ENCODE measurements at places on chromosomes 13 and 19.

GRCh38 chr19:50497022-50497405, 14.0 kb downstream of the JOSD2 start:
- no peak for DNase-seq

GRCh38 chr19:501646-502045, 5.4 kb downstream of the MADCAM1 start:
- no peak for DNase-seq

- no peak for DNase-seq
These were observed 643.9 kb downstream of the DIAPH3 start for GRCh38 chr13:59519819-59520218.

DNA sequence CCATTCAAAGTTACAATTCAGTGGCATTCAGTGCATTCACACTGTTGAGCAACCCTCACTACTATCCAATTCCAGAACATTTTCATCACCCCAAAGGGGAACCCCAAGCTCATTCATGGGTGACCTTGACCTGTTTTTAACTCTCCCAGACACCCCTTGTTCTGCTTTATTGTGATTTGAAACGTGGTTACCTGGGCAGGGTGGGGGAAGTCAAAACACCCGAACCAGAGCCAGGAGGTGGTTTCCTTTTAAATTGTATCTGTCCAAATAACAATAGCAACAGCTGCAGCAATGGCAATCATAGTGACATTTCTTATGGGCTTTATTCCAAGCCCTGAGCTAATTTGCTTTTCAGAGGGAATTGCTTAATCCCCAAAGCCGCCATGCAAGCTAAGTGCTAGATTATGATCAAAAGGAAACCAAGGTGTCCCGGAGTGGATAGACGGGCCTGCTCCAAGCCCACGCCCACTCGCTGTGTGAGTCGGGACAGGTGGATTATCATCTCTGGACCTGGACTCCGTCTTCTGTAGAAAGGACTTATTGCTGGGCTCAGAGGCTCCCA, 6.1 kb downstream of the PTGIR start:
- no peak for DNase-seq

DNA sequence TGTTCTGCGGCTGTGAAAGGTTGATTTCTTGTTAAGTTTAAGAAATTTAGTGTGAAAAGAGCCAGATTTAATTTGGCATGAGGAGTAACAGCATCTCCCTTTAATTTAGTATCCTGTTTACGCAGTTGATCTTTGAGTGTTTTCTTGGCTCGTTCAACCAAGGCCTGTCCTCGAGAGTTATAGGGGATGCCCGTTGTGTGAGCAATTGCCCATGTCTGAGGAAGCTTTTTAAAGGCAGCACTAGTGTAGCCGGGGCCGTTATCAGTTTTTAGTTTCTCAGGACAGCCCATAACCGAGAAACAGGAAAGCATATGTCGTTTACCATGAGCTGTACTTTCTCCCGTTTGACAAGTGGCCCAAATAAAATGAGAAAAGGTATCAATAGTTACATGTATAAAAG, 47.5 kb upstream of the ZNF43 start:
- no peak for DNase-seq

GRCh38 chr19:1651568-1652291, 685 bp downstream of the TCF3 start:
- peak; percentile 52 for DNase-seq

GRCh38 chr19:31678421-31678820, 329.2 kb upstream of the TSHZ3 start:
- no peak for DNase-seq

DNA sequence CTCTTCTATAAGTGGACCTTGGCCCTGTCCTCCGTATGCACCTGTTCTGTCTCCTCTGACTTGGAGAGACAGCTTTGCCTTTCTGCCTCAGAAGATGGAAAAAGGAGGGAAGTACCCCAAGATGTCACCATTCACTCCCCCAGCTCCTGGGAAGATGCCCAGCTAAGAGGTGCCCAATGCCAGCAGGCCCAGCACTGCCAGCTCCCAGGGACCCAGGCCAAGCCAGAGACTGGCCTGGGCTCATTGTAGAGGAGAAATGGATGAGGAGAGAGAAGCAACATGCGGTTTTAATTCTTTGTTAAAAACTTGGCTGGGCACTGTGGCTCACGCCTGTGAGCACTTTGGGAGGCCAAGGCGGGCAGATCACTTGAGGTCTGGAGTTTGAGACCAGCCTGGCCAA, 111.5 kb upstream of the ZNF507 start:
- no peak for DNase-seq

- DNase-seq = no peak
These were observed 2.2 kb downstream of the TJP3 start for GRCh38 chr19:3710265-3710812.

GRCh38 chr13:109784590-109785140, 1.7 kb downstream of the IRS2 start:
- DNase-seq = peak; percentile 56

DNA sequence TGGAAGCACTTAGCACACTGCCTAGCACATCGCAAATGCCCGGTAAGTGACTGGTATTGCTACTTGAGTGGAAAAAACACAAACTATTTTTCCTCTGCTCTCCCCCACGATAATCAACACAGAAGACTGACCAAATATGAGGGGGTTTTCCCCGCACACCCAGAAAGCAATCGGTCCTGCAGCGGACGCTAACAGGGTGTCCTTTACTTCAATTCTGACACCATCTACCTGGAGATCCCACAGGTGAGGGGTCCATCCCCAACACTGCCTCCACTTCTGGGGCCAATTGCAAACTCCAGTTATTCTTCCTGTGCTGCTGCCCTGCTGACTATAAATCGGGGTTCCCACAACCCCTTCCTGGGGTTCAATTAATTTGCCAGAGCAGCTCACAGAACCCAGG, 26.2 kb upstream of the PLEKHF1 start:
- no peak for DNase-seq

GRCh38 chr13:24564881-24565280, 52.3 kb upstream of the PARP4 start:
- no peak for DNase-seq

DNA sequence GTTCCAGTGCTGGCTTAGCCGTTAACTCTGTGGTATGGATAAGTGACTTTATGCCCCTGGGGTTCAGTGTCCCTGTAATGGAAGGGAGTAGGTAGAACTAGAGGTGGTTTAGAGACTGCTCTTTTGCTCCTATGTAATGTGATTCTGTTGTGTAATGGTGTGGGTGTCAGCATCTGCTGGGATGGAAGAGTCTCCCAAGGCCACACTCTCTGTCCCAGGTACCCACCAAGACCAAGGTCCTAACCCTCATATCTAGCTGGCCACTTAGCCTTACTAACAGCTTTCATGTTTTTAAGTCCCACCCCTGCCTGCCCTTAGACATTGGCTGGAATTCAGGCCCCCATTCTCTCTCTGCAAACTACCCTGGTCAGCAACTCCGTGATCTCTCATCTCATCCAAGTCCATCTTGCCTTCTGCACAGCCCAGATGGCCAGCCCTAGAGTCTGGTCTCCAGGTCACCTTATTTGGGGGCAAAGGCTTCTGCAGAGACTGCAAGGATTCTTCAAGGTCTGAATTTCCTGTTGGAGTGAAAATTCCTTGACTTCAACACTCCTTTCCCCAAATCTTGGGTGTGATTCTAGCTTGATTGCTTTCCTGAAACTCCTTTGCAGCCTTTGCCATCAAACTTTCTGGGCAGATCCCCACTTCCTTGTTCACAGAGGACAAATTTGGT, 48.4 kb downstream of the SERP2 start:
- DNase-seq = no peak

DNA sequence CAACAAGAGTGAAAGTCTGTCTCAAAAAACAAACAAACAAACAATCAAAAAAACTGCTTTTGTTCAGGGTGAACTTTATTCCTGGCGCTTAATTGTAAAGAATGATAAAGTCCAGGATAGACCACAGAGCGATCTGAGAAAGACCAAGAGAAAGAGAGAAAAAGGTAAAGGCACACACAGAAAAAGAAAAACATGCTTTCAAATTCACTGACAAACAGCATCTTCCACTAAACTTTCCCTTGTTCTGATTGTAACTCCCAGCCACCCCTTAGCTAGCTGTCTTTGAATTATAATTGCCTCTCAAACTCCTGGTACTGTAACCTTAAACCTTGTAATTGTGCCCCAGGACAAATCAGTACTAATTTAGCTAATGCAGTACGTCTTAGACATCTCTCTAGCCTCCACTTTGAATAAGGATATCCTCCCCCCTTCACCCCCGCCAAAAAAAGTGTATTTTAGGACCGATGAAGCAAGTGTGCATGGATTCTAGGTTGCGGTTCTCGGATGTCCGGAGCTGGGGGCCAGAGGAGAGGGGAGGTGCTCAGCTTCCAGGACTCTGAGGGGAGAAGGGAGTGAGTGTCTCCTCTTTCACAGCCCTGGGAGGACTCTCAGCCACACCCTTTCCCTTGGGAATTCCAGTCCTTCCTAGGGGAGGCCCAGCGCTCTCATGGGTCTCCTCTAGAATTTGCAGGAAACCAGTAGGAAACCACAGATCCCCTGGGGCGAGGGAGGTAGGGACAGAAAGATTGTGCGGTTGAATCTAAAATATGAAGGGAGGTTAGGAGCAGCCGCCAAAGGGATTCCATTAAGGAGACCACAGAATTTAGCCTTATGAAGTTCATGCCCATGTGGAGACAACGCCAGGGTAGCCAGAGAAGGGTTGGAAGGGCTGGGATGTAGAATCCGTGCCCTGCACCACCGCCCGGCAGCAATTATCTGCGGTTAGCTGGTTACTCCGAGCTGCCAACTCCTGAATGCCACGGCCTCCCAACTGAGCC, 19.7 kb downstream of the ZNF536 start:
- no peak for DNase-seq

DNA sequence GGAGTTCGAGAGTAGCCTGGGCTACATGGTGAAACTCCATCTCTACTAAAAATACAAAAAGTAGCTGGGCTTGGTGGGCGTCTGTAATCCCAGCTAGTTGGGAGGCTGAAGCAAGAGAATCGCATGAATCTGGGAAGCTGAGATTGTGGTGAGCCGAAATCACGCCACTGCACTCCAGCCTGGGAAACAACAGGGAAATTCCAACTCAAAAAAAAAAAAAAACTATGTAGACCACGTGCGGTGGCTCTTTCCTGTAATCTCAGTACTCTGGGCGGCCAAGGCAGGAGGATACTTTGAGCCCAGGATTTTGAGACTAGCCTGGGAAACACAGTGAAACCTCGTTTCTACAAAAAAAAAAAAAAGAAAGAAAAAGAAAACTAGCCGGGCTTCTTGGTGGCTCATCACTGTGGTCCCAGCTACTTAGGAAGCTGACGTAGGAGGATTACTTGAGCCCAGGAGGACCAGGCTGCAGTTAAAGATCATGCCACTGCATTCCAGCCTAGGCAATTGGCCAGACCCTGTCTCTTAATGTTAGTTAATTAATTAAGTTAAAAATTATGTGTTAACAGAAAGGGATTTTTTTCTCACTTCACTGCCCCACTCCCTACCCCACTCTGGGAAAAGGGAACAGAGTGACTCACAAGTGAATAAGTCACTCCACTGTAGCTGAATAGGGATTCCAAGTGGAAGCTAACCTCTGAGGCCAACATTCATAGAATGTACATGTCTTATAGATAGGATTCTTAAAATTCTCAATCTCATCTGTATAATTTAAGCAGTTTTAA, 2.2 kb downstream of the ZNF83 start:
- DNase-seq = no peak

- DNase-seq = no peak
These were observed 485.2 kb downstream of the ZNF536 start for GRCh38 chr19:30857388-30857787.

- peak; percentile 79 for DNase-seq
These were observed 21.0 kb downstream of the TNFSF9 start for GRCh38 chr19:6551607-6552450.

GRCh38 chr13:66888698-66889097, 341.4 kb downstream of the PCDH9 start:
- DNase-seq = no peak

- DNase-seq = no peak
These were observed 6.4 kb downstream of the LYL1 start for GRCh38 chr19:13095934-13096927.

- no peak for DNase-seq
These were observed 58.4 kb downstream of the ZIC5 start for GRCh38 chr13:99913167-99913566.

GRCh38 chr19:40646743-40647254, 43.7 kb downstream of the NUMBL start:
- DNase-seq = no peak

- DNase-seq = no peak
These were observed 629.7 kb downstream of the UQCRFS1 start for GRCh38 chr19:28583242-28583641.

- DNase-seq = no peak
These were observed 39.2 kb downstream of the CAB39L start for GRCh38 chr13:49404703-49405020.

DNA sequence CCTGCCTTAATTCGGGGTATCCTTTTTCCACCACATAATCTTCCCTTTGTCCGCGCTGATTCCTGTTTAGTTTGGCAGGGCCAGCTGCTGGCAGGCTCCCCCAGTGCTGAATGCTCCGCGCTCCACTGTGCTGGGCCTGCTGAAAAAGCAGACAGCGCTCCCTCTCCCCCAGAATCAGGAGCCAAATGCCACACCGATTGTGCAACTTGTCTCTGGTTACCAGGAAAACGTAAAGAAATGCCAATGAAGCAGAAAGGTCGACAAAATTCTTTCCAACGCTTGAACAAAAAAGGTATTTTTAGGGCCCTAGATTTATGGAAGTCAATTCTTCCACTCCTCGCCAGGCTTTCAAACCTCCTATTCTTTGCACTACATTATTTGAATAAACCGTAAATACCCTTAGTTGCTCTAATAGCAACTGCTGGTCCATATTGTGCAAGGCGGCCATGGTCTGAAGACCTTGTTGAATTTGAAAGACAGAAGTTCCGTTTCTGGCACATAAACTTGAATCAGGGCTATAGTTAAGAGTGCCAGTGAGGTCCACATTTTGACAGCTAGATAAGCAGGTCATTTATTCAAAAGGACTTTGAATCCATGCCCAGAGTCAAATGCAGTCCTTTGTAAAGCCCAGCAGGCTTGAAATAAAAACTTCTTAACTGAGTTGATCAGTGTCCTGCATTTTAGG, 206.7 kb upstream of the RFC3 start:
- no peak for DNase-seq

DNA sequence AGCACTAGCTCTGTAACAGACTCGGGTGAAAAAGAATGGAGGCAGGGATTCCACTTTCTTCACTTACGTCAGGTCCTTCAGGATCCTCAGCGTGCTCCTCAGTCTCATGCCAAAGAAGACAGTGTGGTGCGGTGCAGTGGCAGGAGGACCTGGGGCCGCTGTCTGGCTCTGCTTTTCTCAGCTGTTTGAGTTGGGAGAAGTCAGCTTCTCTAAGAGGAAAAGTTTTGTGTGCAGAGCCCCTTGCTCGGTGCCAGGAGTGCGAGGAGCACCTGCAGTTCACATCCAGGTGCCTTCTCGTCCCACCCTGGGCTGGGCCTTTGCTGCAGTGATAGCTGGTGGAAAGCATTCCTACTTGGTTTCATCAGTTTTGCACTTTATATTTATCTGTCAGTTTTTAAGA, 77.9 kb upstream of the TEX29 start:
- no peak for DNase-seq

DNA sequence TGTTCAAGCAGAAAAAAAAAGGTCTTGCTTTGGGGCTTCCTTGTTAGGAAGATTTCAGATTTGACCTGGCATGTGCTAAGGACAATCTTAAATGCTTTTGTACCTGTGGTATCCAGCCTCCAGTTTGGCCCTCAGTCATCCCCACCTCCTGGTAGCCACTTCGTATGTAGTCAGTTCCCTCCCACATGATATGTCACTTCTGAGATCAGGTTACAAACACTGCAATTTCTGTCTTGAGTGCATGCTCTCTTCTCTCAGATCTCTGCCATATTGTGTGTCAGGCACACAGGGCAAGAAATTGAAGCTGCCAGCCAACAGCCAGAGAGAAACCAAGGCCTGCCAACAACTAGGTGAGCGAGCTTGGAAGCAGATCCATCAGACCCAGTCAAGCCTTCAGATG, 60.3 kb upstream of the STARD13 start:
- DNase-seq = no peak
